ENCODE measurements at places on chromosomes 11 and 22. TPM values are rescaled to one million over a fixed set of nuclear protein-coding genes. Genes with fewer than 3 reads are reported as not detected.

MYRF gene
- 47.5 TPM for total RNA-seq

SHISAL1 gene
- 1.6 TPM for total RNA-seq

SERPING1 gene
- 166 TPM for total RNA-seq

SLCO2B1 gene
- total RNA-seq, result 33.7 TPM

CCDC87 gene
- not detected for total RNA-seq

PYGM gene
- 0.78 TPM for total RNA-seq

RBM4 gene
- total RNA-seq, result 44.2 TPM

VPREB3 gene
- total RNA-seq, result not detected

RIMBP3B gene
- not detected for total RNA-seq

DDTL gene
- 0.66 TPM for total RNA-seq

IFITM10 gene
- not detected for total RNA-seq

SCGB1D2 gene
- total RNA-seq, result not detected

C11orf86 gene
- total RNA-seq, result not detected

KCNQ1OT1 gene
- total RNA-seq, result 9.2 TPM

CFAP300 gene
- not detected for total RNA-seq

CRACR2B gene
- total RNA-seq, result 368 TPM

NOX4 gene
- total RNA-seq, result 0.78 TPM

NAP1L4 gene
- total RNA-seq, result 57.7 TPM

PEX26 gene
- total RNA-seq, result 57.0 TPM

NXPE4 gene
- not detected for total RNA-seq

PDGFB gene
- 15.8 TPM for total RNA-seq

PVALB gene
- not detected for total RNA-seq

SUSD2 gene
- total RNA-seq, result 7.6 TPM

RASD2 gene
- total RNA-seq, result 0.26 TPM

NTM gene
- 0.26 TPM for total RNA-seq

OR10W1 gene
- not detected for total RNA-seq

KDM4E gene
- total RNA-seq, result not detected

UCP3 gene
- total RNA-seq, result 2.3 TPM

MED15 gene
- 36.9 TPM for total RNA-seq

B4GALNT4 gene
- total RNA-seq, result 2.1 TPM

Data from body of pancreas (tissue), 4 donors.